Brain (organoid and tissue), 16 donors: ENCODE measurements at places on chromosomes 13 and 19. TPM values are rescaled to one million over a fixed set of nuclear protein-coding genes. Genes with fewer than 3 reads are reported as not detected.
A peak's percentile ranks its signal among the peaks of the same experiment; 100 is the strongest.

DNA sequence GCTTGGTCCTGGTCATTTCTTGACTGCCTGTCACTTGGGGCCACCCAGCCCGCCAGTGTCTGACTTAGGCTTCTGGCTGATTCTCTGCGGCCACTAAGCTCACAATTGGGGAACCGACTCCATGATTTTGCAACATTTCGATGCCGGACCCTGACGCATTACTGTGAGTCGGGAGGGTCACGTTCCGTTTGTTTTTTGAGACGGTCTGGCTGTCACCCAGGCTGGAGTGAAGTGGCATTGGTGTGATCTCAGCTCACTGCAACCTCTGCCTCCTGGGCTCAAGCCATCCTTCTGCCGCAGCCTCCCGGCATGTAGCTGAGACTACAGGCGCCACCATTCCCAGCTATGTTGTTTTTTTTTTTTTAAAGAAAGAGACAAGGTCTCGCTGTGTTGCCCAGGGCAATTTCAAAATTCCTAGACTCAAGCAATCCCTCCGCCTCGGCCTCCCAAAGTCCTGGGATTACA is 3.2 kb upstream of the ADAT3 start:
- no peak for DNase-seq

DNA sequence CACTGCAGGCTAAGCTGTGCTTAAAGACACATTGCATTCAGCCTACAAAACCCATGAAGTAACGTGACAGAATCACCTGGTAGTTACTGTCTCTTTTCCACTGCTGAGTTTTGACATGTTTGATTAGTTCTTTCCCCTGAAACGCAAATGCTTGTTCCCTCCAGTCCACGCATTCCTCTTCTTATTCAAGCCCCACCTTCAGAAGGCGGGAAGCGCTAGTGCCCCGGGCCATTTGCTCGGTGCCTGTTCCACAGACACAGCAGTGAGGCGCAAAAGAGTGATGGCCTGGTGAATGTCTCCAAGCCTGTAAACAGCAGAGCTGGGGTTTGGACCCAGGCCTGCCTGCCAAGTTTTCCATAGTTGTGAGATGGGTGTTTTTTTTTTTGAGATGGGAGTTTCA is 10.9 kb downstream of the ACP4 start:
- no peak for DNase-seq

DNA sequence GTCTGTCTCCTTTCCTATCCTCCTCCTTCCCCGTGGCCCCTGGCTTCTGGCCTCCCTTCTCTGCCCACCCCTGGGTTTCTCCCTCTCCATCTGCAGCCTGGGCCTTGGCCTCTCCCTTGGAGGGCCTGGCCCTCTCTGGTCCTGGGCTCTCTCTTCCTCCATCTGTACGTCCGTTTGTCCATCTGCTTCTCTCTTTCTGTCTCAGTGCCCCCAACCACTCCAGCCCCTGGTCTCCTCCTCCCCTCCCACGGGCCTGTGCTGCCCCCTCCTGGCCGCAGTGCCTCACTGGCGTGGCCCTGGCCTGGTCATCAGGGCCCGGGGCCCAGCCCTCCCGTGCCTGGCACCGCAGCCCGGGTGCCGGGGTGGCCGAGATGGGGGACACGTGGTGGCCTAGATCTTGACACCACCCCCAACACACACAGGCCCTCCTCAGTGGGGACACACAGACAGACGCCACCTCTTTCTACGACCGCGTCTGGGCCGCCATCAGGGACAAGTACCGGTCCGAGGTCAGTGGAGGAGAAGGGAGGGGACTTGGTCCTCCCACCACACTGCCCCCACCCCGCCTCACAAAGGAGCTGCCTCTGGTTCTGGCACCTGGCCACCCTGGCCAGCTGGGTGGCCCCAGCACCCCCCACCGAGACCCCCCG is 11.3 kb downstream of the PRKCSH start:
- DNase-seq = no peak

The CYP2F1 gene
- not detected for polyA plus RNA-seq

The PSG6 gene
- not detected for polyA plus RNA-seq

DNA sequence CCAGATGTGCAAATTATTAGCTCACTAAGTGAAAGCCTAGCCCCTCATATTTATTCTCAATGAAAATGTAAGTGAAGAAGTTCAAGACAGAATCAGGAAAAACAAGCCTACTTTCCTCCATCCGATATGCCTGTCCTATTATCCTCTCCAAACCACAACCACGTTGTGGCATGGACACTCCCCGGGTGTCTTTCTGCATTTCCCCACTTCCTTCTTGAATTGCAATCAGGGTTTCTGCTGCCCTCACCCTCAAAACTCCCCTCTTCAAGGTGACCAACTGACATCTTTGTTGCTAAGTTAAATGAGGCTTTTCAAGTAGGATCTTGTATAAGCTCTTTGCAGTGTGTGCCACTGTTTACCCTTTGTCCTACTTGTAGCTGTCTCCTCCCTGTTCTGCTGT is 11.8 kb downstream of the SLC25A30 start:
- DNase-seq = no peak

DNA sequence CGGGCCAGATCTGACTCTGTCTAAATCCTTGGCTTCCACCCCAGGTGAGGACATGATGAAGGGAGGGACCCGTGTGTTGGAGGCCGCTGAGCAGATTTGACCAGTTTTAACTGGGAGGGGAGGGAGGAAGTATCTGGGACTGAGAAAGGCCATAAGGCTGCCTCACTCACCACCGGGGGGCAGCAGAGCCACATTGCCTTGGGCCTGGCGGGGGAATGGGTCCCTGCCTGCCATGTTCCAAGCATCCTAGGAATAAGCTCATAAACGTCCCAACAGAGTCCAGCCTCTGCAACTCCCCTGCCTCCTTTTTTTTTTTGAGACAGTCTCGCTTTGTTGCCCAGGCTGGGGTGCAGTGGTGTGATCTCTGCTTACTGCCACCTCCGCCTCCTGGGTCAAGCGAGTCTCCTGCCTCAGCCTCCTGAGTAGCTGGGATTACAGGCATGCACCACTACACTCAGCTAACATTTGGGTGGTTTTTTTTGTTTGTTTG is 15.5 kb downstream of the MAST3 start:
- DNase-seq = peak; percentile 84

DNA sequence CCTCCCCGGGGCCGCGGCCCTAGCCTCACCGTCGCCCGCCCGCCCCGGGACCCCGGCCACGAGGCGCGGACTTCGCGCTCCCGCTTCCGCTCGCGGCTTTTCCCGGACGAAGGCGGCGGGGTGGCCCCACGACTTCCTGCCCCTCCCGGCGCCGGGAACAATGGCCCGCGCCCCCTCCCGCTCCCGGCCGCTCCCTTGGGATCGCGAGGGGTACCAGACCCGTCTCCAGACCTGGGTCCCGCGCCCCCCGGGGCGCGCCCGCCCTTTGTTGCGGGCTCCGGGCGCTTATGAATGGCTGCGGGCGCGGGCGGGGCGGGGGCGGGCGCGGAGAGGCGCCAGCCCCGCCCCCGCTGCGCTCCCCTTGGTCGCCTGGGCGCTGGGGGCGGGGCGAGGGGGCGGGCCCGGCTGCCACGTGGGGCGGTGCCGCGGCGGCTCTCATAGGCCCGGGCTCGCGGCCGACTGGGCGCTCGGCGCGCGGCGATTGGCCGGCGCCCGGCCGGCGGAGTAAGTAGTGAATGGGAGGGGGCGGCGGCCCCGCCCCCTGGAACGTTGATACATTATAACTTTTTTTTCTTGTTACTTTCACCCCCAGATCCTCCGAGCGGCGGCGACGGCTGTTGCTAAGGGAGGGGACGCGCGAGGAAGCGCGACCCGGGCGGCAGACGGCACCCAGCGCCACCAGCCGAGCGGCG is 1.1 kb downstream of the MIDN start:
- DNase-seq = peak; percentile 99

DNA sequence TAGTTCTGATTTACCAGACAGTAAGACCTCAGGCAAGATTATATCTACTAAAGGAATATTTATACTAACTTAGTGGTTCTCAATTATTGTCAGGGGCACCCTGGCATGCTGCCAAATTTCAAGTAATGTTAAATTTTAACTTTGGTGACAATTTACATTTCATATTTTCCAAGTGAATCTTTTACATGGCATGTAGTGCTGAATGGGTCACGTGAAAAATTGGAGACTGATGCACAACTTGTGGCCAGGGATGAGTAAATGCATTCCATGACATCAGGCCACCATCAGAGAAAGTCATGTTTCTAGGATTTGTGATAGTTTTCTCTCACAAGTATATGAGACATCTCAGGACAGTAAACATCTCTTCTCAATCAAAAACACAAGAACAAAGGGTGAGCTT is 202.6 kb upstream of the SOX21 start:
- DNase-seq = no peak

GRCh38 chr19:2027361-2027760 is 11.8 kb upstream of the BTBD2 start:
- no peak for DNase-seq

The RCBTB1 gene
- polyA plus RNA-seq = 12.7 TPM

The DLL3 gene
- polyA plus RNA-seq = 57.3 TPM

GRCh38 chr13:43058318-43058674 is 34.9 kb downstream of the DNAJC15 start:
- no peak for DNase-seq

The KDM4B gene
- 41.0 TPM for polyA plus RNA-seq

DNA sequence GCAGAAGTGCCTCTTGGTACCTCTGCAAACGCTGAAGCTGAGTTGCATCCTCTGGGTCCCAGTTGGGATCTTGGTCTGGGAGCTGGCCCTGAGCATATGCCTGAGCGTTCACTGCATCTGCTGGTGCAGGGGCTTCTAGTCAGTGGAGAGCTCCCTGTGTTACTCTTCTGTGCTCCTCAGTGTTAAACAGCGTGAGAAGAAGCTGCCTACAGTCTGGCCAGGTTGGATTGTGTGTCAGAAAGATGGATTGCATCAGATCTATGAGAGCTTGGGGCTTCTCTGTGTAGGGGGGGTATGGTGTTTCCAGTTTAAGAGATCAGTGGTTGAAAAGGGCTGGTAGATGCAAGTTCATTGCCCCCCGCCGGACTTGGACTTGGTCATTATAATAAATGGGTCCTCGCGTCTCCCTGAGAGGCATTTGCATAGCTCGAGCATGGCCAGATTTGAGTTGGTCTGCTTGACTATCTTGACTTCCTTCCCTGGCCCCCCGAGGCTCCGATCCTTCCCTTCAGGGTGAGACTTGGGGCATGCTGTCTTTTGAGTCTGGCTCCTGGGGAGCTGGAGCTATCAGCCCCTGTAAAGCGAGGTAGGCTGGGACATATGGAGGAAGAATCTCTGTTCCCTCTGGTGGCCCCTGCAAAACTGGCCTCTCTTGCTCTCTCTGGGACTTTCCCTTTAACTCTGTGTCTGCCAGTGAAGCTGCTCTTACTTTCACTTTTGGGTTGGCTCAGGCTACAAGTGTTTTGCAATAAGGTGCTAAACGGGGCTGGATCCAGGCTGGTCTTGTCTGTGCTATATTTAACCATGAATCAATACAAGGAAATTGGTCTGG is 52.9 kb downstream of the OR10H4 start:
- no peak for DNase-seq

The KIR2DL1 gene
- polyA plus RNA-seq = not detected

DNA sequence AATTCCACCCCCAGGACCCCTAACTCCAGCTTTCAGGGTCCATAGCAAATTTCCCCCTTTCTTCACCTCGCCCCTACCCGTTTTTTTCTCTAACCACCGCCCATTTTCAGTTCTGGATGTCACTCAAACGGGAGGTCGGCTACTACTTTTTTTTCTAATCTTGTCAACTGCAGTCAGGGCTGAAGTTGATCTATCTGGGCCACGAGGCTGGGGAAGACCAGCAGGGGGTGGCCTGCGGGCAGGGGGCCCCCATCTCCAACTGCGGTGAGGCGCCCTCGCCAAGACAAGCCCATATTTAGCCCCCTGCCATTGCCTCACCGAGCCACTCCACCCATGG is 748 bp downstream of the LHFPL6 start:
- no peak for DNase-seq

The NLRP4 gene
- polyA plus RNA-seq = not detected

The NKG7 gene
- polyA plus RNA-seq = 6.8 TPM

DNA sequence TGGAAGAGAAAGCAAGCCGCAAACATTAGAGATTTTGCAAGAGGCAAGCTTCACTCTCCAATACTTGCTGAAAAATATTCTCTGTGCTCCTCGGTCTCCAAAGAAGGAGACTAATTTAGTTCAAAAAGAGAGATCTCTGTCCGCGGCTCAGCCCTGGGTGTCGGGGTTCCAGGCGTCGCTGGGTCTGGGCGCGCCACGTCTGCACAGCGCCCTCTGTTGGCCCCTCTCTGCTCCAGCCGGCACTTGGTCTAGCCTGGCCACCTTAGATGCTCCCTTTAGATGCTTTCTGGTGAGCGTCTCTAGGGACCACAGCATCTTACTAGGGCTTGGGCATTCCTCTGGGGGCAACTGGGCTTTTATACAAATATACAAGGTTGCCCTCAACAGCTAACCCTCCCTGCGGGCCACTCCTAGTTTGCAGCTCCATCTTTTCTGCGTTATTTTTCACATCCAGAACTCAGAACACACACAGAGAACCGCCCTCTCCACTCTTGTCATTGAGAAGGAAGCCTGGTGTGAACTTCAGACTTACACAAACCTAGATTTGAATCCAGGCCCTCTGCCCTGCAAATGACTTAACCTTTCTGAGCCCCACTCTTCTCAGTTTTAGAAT is 78.3 kb downstream of the CYSLTR2 start:
- no peak for DNase-seq

The EBI3 gene
- polyA plus RNA-seq = 1.1 TPM

The CERS1 gene
- polyA plus RNA-seq = 104 TPM

DNA sequence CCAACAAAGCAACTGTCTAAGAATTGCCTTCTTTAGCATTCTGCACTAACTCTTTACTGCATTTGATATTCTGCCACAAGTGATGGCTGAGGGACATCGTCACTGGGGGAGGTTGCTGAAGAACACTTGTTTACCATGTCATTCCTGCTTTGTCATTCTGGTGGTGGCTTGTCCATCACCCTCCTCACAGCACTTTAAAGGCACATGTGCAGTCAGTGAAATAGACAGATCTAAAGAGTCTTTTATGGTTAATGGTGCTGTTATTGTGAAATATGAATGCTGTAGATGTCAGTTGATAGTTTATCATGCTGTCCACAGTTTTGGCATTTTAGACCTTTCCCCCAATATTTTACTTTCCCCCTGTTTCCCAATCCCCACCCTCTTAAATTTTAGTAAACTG is 120.9 kb upstream of the TSC22D1 start:
- DNase-seq = peak; percentile 12

GRCh38 chr13:93496985-93497673 is 270.5 kb downstream of the GPC6 start:
- peak; percentile 59 for DNase-seq

DNA sequence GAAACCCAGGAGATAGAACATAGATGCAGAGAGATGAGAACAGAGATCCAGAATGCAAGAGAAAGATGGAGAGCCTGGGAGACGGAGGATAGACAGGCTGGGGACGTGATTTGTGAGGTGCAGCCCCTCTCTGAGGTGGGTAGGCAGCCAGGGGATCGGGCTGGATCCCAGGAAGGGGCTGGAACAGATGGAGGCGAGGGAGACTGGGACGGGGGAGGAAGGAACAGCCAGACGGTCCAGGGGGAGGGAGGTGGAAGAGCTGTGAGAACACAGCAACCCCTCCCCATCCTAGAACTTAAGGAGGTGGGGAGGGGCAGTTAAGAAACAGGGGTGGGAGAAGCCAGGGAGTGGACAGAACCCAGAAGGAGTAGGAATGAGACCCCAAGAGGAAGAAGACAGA is 3.1 kb downstream of the SLC17A7 start:
- peak; percentile 94 for DNase-seq
